ENCODE measurements at places on chromosomes 7 and 10. TPM values are rescaled to one million over a fixed set of nuclear protein-coding genes. Genes with fewer than 3 reads are reported as not detected.
A peak's percentile ranks its signal among the peaks of the same experiment; 100 is the strongest.

DNA sequence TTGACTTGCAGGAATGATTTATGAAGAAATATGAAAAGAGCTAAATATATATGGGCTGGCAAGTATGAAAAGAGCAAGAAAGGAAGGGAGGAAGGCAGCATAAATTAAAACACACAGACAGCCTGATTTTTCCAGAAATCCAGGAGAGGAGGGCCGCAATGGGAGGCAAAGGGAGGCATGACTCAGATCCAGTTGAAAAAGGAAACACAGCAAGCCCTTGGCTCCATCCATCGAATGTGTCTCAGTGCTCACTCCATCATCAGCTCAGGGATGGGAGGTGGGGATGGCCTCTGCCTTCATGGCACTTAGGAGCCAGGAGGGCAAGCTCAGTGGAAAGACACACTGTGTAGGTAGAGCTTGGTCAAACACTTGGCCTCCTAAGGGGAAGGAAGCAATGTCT lies 75.7 kb upstream of the PDZD8 start:
- no peaks in the 10 kb centered on the region for H3K36me3 ChIP-seq
- H3K4me3 ChIP-seq: no peak overlapping the region
- H3K27me3 ChIP-seq: peaks cover 10% of the 10 kb centered on the region
- no peak for DNase-seq
- H3K27ac ChIP-seq: no peak overlapping the region
- no peaks in the 10 kb centered on the region for H3K4me1 ChIP-seq

DNA sequence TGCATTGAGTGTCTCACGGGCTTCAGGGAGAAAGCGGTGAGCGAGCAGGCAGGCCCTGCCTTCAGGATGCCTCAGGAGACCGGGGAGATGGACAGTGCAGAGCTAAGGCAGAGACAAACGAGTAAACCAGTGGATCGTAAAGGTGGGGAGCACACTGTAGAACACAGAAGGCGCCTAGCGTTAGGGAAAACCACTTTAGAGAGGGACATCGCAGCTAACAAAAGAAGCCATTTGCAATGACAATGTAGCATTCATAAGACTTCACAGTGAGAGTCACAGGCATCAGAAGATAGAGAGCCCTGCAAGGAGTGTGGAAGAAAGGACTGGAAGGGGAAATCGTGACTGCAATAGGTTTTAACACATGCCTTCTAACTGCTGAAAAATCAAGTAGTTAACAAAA lies 54.9 kb upstream of the TMEM273 start:
- DNase-seq: no peak
- no peak overlapping the region for H3K27ac ChIP-seq
- H3K27me3 ChIP-seq: peaks cover 19% of the 10 kb centered on the region
- no peaks in the 10 kb centered on the region for H3K4me1 ChIP-seq
- no peaks in the 10 kb centered on the region for H3K36me3 ChIP-seq

- no peak for DNase-seq
- H3K27ac ChIP-seq: no peak overlapping the region
- no peaks in the 10 kb centered on the region for H3K36me3 ChIP-seq
- H3K27me3 ChIP-seq: no peaks in the 10 kb centered on the region
Measured at GRCh38 chr10:102261196-102261595, 15.9 kb downstream of the GBF1 start.

DNA sequence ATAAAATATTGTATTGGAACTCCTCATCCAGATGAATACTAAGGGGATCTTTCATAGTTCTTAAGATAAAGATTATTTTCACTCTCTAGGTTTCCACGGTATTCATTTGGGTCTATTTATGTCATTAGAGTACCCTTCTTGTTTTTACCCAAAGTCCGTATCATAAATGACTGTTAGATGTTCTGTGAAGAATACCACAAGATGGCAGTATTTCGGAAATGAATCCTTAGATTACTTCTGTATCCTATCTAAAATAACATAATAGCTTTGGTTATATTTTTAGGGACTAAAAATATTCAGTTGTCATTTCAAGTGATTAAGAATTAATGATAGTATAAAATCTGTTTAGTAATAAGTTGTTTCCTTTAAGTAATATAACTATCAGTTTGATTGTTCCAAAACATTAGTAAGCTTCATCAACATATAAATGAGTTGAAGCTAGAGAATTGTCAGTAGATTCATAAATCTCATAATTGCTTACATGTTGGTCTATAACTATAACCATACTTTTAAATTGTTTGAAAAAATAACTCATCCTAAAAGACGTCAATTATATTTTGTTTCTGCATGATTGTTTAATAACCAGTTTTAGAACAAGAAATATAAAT lies 337.5 kb upstream of the KCND2 start:
- H3K27ac ChIP-seq: no peak overlapping the region
- no peaks in the 10 kb centered on the region for H3K36me3 ChIP-seq
- DNase-seq: no peak
- no peak overlapping the region for H3K4me3 ChIP-seq

GRCh38 chr7:148026713-148027112 lies 563.9 kb upstream of the C7orf33 start:
- no peaks in the 10 kb centered on the region for H3K36me3 ChIP-seq
- DNase-seq: no peak
- no peak overlapping the region for H3K27ac ChIP-seq
- H3K27me3 ChIP-seq: no peaks in the 10 kb centered on the region

DNA sequence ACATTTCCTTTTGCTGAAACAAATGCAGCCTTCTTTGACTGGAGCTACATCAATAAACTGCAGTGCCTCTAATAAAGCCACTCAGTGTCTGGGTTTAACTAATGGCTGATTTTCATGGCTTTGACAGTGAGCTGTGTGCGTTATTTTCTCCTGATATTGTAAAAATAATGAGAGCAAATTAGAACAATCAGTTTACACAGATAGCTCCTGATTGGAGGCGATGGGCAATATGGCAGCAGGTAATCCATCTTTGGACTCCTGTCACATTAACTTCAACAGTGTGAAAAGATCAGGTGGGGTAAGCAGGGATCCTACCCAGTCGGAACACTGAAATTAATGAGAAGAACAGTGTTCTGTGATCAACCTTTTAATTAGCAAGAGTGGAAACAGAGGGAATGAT lies 100.7 kb downstream of the POLL start:
- peaks cover 2% of the 10 kb centered on the region for H3K36me3 ChIP-seq
- no peak for DNase-seq
- no peaks in the 10 kb centered on the region for H3K27me3 ChIP-seq
- H3K4me3 ChIP-seq: no peak overlapping the region
- peaks cover 8% of the 10 kb centered on the region for H3K4me1 ChIP-seq

DNA sequence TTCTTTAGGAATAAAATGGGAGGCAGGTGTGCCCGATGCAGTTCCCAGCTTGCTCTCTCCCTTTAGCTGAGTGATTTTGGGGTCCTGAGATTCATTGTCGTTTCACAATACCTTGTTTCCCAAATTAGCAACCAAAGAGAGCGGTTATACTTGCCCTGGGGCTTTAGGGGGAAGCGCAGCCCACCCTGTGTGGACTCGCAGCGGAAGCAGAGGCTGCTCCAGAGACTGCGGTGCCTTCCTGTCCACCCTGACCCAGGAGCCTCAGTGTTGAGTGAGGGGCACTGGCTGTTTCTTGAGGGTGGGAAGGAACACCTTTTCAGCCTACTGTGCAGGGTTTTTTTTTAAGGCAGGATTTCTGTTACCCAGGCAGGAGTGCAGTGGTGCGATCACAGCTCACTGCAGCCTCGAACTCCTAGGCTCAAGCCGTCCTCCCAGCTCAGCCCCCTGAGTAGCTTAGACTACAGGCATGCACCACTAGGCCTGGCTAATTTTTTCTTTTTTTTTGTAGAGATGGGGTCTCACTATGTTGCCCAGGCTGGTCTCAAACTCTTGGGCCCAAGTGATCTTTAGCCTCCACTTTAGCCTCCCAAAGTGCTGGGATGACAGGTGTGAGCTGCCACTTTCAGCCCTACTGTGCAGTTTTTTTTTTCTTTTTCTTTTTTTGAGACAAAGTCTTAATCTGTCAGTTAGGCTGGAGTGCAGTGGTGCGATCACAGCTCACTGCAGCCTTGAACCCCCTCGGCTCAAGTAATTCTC lies 67.0 kb downstream of the DNAJB6 start:
- H3K36me3 ChIP-seq: peaks cover 3% of the 10 kb centered on the region
- H3K4me1 ChIP-seq: peaks cover 13% of the 10 kb centered on the region
- peak overlapping the region; percentile 83 for H3K27ac ChIP-seq
- no peak overlapping the region for H3K4me3 ChIP-seq

DNA sequence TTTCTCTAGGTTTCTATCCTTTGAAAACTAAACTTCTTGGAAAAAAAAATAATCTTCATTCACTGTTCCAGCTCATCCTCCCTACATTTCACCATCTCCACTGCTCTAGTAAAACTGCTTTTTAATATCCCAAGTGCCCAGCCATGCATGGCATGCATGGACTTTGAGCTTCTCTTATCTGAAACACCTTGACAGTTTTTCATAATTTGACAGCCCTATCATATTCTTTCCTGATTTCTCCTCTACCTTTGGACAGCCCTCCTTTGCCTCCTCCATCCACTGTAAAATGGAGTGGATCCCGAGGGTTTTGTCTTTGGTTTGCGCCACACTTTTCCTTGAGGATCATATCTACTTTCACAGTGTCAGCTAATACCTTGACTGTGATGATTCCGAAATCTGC lies 212.8 kb downstream of the ANK3 start:
- no peak overlapping the region for H3K27ac ChIP-seq
- no peak overlapping the region for H3K4me3 ChIP-seq
- no peaks in the 10 kb centered on the region for H3K27me3 ChIP-seq

- H3K27me3 ChIP-seq: peaks cover 72% of the 10 kb centered on the region
- no peak overlapping the region for H3K27ac ChIP-seq
- no peak for DNase-seq
Measured at GRCh38 chr10:71475243-71475871, 78.6 kb downstream of the CDH23 start.

DNA sequence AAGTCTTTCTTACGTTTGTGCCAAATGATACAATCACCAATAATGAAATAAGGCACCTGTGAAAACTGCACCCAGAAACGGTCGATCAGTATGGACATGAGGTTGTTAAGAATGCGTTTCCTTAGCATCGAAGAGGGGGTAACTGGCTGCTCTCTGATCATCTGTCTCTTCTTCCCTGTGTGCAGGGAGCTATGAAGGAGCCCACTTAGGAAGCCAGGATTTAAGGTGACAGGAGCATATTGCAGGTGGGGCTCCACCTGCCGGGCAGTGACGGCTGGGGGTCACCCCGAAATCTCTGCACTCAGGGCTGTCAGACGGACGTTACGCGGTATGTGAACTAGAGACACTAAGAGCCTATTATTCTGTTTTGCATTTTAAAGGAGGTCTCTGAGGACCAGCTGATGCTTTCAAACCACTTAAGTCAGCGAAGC lies 64.5 kb downstream of the CARD11 start:
- no peak for DNase-seq
- H3K27me3 ChIP-seq: no peaks in the 10 kb centered on the region
- H3K27ac ChIP-seq: peak overlapping the region; percentile 94
- no peaks in the 10 kb centered on the region for H3K36me3 ChIP-seq
- H3K4me1 ChIP-seq: peaks cover 55% of the 10 kb centered on the region
- H3K4me3 ChIP-seq: peak overlapping the region; percentile 86

- peak overlapping the region; percentile 79 for H3K27ac ChIP-seq
- DNase-seq: no peak
- H3K27me3 ChIP-seq: no peaks in the 10 kb centered on the region
- peaks cover 14% of the 10 kb centered on the region for H3K36me3 ChIP-seq
- peaks cover 8% of the 10 kb centered on the region for H3K4me1 ChIP-seq
Measured at GRCh38 chr7:137904833-137905232, 58.1 kb upstream of the DGKI start.

GRCh38 chr10:14801723-14802122 lies 27.0 kb upstream of the FAM107B start:
- H3K4me1 ChIP-seq: peaks cover 2% of the 10 kb centered on the region
- DNase-seq: no peak
- H3K27me3 ChIP-seq: peaks cover 11% of the 10 kb centered on the region
- H3K36me3 ChIP-seq: no peaks in the 10 kb centered on the region

DNA sequence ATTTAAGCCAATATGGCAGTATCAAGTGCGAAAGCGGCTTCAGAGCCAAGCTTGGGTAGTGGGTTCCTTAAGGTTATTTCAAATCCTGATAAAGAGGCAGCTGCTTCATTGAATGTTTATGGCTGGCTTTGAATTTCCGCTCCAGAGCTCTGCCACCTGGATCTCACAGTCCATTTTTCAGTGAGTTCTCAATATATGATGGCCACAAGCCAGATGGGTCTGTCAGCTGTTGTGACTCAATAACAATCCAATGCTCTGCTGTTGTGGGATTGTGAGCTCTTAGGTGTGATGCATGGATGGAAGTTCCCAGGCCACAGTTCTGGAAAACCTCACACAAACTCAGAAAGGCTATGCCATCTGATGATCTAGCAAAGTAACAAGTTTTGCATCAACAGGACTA lies 743.8 kb upstream of the LRRN3 start:
- H3K4me1 ChIP-seq: peaks cover 6% of the 10 kb centered on the region
- H3K27me3 ChIP-seq: no peaks in the 10 kb centered on the region
- no peak overlapping the region for H3K27ac ChIP-seq
- H3K36me3 ChIP-seq: no peaks in the 10 kb centered on the region

- H3K27me3 ChIP-seq: no peaks in the 10 kb centered on the region
- H3K4me1 ChIP-seq: no peaks in the 10 kb centered on the region
- H3K27ac ChIP-seq: no peak overlapping the region
- H3K4me3 ChIP-seq: no peak overlapping the region
- no peaks in the 10 kb centered on the region for H3K36me3 ChIP-seq
Measured at GRCh38 chr7:10537764-10538163, 435.9 kb upstream of the PHF14 start.

GRCh38 chr10:54613162-54613561 lies 187.9 kb downstream of the PCDH15 start:
- no peak overlapping the region for H3K4me3 ChIP-seq
- H3K4me1 ChIP-seq: no peaks in the 10 kb centered on the region
- H3K36me3 ChIP-seq: no peaks in the 10 kb centered on the region
- no peaks in the 10 kb centered on the region for H3K27me3 ChIP-seq

Gene TMEM229A
- total RNA-seq: not detected

Gene HMX3
- total RNA-seq: not detected

Gene PTPN20
- 0.82 TPM for total RNA-seq

All from T-helper 17 cell (primary cell).